ENCODE measurements at places on chromosomes 7 and 10.

DNA sequence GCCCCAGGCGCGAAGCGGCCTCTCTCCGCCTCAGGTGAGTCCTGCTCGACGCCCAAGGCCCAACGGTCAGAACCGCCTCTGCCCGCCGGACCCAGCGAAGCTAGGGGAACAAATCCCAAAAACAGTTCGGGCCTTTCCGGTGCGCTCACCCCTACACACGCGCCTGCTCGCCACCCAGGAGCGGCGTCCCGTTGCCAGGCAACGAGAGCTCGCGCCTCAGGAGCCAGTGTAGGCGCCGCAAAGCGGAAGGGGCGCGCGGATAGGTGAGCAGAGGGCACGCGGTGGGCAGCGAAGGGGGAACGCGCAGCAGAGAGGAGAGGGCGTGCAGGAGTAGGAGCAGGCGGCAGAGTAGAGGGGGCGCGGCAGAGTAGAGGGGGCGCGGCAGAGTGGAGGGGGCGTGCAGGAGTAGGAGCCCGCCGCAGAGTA, at the start of the genes DYDC1 and DYDC2:
DYDC1 (minus strand) TSS at position 193 of the 426 bp plus-strand sequence. CDS start 4,154 bp downstream, outside the sequence.
DYDC2 (plus strand) TSS at position 219 of the 426 bp plus-strand sequence. CDS start 5,663 bp downstream, outside the sequence.
- no peak for DNase-seq

DNA sequence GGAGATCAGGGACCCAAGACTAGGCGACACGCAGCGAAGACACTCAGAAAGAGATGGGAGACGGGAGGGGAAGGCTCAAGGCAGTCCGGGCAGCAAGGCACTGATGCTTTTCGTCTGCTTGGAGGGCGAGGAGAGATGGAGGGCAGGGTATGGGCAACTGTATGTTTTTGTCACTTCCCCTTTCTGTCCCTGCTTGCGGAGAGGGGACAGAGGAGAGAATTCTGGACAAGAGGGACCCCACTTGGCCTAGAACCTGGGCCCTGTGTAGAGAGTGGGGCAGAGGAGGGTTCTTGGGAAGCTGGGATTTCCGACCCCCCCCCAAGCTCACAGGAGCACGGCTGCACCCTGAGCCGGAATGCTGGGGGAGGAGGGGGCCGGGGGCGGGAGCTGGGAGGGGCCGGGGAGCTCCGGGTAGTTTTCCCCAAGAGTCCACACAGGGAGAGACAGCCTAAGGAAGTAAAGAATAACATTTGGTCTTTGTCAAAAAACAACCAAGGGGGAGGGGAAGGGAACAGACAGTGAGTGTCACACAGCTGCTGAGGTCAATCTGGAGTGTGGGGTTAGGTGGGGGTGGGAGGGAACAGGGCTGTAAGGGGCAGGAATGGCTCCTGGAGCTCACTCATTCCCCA, 1.8 kb downstream of the LRCH4 start:
- no peak for DNase-seq

DNA sequence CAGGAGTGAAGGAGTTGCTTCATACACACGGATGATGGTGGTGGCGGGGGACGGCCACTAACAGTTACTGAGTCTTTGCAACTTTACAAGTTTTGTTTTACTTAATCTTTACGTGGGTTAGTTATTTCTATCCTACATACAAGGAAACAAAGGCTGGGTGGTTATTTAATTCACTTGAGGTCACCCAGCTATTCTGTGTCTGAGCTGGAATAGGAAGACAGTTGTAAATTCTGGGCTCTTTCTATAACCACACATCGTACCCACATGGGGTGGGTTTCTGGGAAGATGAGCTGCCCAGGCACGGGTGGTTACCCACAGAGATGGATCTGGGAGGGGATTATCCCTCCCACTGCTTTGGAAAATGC, 137.9 kb downstream of the ANLN start:
- no peak for DNase-seq

- DNase-seq: peak; percentile 0
Measured at GRCh38 chr10:25933653-25934608, at the start of gene MYO3A. MYO3A (plus strand) TSS chr10:25934229; CDS start chr10:25952111, 17,882 bp downstream.

GRCh38 chr10:1628757-1629156, 108.6 kb downstream of the ADARB2 start:
- no peak for DNase-seq

- no peak for DNase-seq
Measured at GRCh38 chr10:82335831-82336230, 460.8 kb downstream of the NRG3 start.

- no peak for DNase-seq
Measured at GRCh38 chr10:86793696-86794095, 37.3 kb downstream of the BMPR1A start.

GRCh38 chr10:88848499-88848898, 3.1 kb downstream of the ANKRD22 start:
- no peak for DNase-seq

DNA sequence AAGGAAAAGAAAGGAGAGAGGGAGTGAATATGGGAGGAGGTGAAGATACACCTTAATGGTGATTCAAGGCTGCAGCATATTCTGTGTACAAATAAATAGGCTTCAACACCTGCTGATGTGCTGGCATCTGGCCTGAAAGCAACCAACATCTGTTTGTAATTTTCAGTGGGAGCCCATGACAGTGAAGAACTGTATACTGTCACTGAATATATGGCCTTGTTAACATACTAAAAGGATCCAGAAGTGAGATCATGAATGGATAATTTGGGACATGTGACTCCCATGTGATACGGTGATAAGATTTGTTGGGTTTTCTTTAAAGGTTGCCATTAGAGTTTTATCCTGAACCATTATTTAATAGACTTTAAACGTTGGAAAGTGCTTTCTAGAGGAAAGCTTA, 459.3 kb downstream of the CNTNAP2 start:
- no peak for DNase-seq

DNA sequence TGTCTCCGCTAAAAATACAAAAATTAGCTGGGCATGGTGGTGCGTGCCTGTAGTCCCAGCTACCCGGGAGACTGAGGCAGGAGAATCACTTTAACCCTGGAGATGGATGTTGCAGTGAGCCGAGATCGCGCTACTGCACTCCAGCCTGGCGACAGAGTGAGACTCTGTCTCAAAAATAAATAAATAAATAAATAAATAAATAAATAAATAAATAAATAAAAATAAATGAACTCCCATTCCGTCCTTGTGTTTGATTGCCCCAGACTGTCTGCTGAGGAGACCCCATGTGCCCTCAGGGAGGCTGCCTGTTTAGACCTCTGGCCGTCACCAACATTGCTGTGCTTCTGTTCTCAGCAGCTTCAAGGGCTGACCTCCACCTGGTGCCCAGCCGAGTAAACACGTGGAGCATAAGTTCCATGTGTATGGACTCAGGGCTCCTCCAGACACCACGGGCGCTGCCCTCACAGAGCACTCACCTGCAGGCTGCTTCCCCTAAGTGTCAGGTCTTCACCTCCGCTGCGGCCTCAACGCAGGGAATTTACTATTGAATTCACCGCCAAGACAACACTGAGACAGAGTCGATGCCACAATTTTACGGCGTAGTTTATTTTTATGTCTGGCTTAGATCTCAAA, 32.0 kb downstream of the VOPP1 start:
- DNase-seq: no peak

DNA sequence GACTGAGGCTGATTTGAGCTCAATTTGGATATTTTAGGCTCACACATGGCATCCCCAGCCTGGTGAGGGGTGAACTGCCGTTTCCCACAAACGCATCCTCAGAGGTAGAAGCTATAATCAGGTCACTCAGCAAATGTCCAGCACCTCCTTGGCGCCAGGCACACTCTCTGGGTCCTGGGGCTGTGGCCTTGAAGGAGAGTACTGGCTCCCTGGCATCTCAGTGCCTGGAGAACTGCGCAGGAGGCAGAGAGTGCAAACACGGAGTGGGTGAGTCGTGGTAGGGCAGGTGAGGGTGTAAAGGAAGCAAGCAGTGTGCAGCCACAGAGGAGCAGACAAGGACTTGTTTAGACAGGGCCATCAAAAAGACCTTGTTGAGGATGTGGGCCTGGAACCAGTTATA, 224.0 kb upstream of the ZNF32 start:
- DNase-seq: no peak

- no peak for DNase-seq
Measured at GRCh38 chr7:2861509-2861908, 17.4 kb upstream of the GNA12 start.

All from NCI-H2029 treated with DMSO at 0.1 percent for 48 hours (cell line).